ENCODE measurements at places on chromosomes 3 and 15.

DNA sequence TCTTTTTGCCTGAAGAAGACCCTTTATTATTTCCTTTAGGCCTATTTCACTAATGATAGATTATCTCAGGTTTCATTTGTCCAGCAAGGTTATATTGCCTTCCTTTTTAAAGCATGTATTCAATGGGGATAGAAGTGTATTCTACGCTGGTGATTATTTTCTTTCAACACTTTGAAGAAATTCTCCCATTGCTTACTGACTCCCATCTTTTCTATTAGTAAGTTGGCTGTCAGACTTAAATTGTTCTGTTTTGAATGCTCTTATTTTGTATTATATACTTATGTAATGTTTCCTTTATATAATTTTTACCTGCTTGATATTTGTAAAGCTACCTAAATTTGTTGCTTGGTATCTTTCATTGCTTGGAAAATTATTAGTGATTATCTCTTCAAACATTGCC lies 445.1 kb upstream of the RASGRP1 start:
- DNase-seq: no peak

GRCh38 chr3:65044401-65044800 lies 356.6 kb upstream of the ADAMTS9 start:
- no peak for DNase-seq

DNA sequence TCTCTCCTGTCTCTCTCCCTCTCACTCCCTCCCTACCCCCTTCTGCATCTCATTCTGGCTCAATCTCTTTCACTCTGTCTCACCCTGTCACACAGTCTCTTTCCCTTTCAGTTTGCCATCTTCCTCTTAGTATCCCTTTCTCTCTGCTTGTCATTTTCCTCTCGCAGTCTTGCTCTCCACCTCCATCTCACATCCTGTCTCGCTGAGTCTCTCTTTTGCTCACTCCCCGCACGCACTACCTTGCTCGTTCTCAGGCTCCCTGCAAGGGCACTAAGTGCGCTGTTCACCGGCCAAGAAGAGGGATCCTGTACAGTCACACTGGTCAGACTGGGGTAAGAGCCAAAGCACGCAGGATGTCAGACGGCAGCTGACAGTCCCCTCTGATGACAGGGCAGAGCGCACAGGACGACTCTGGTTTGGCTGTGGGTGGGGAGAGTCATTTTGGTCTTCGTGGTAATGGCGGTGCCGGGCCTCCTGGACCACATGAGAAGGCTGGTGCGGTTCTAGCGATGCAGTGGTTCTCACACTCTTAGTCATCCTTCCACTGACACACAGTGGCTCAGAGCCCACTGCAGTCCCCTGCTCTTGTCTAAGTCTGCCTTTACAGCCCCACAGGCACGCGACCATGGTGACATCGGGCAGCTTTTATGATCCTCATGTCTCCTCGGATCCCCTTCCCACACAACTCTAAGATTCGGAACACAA lies 356.8 kb downstream of the FOXP1 start:
- no peak for DNase-seq

- no peak for DNase-seq
Measured at GRCh38 chr15:84391191-84391590, 155.6 kb downstream of the GOLGA6L4 start.

DNA sequence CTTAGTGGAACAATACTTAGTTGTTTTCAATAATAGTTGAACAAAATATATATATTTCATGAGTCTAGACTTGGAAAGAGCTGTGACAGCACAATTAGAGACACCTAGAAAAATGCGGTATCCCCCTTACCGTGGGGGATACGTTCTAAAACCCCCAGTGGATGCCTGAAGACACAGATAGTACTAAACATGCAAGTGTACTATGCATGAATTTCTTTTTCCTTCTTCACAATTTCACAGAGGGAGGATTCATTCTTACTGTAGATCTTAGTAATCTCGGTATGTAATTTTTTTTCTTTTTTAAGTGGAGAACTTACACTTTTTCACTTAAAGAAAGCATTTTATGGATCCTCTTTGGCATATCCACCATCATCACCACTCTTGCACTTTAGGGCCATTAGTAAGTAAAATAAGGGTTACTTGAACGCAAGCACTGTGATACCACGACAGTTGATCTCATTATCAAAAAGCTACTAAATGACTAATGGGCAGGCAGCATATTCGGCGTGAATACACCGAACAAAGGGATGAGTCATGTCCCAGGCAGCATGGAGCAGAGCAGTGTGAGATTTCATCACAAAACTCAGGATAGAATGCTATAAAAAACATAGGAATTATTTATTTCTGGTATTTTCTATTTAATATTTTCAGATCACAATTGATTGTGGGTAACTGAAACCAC lies 72.3 kb upstream of the ZNF280D start:
- DNase-seq: no peak

GRCh38 chr3:4419920-4420319 lies 47.1 kb downstream of the SUMF1 start:
- DNase-seq: no peak

DNA sequence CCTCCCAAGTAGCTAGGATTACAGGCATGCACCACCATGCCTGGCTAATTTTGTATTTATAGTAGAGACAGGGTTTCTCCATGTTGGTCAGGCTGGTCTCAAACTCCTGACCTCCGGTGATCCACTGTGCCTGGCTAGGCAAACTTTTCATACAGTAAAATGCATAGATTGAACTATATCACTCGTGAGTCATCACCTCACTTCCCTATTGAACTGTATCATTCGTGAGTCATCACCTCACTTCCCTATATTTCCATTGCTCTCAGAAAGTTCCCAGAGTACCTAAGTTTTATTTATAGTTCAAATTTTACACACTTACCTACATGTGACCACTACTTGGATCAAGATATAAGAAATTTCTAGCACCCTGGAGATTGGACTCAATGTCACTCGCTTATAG lies 73.6 kb upstream of the ACAD9 start:
- DNase-seq: no peak

DNA sequence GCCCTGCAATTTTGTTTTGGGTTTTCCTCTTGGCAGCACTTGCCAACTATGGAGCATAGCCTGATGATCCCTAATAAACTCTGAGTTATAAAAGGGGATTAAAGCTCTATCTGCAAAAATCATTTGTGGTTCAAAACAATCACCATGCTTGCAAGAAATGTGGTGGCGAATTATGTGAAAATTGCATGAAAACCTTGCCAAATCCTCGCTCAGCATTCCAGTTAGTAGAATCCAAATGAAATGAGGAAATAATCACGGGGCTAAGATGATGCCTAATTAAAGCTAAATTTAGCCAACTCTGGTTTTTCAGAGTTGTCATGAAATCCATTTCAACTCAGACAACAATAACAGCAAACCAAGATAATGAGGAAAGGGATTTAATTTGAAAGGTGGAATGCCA lies 73.0 kb upstream of the PROK2 start:
- no peak for DNase-seq

- DNase-seq: no peak
Measured at GRCh38 chr15:39828374-39828931, 45.8 kb upstream of the FSIP1 start.

- DNase-seq: no peak
Measured at GRCh38 chr15:69305933-69306568, 7.3 kb downstream of the PAQR5 start.

DNA sequence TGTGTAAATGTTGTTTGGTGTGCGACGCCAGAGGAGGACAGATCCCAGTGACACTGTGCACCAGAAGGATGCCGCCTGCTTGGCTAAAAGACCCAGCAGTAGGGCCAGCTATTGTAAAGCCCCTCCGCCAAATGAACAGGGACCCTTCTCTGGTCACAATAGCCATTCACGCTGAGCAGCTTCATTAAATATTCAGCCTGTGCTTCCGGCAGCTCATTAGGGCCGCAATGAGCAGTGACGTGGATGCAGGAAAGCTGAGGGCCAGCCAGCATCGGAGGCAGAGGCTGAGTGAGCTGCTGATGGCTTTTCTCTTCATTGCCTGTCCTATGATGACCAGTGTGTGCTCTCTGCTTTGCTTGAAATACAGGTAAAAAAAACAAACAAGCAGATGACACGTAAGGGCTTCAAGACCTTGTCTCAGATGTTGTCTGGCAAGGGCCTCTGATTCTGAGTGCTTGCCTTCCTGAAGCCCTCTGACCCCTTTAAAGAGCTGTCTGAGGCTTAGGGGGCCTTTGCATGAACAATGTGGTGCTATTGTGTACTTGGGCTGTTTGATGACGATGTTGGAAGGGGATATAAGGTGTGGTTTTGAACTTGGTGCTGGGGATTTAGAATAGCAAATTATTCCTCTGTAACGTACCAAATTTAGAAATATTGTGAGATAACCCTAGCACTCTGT lies 130.4 kb downstream of the FEZF2 start:
- no peak for DNase-seq

DNA sequence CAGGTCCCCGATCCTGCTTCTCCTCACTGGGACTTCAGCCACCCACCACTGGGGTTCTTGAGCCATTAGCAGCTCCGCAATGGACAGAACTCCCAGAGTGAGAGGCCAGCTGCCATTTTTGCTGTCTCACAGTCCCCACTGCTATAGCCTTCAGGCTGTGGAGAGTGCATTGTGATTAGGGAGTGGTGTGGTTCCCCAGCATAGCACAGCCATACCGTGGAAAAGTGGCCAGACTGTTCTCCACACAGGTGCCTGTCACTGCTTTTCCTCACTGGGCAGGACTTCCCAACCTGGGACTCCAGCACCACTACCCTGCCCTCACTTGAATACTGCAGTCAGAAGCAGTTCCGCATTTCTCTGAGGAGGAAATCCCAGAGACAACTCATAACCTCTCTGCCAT lies 270.3 kb upstream of the DCBLD2 start:
- DNase-seq: no peak

- no peak for DNase-seq
Measured at GRCh38 chr3:195609229-195609628, 25.5 kb upstream of the APOD start.

- no peak for DNase-seq
Measured at GRCh38 chr3:32734756-32735155, 49.8 kb downstream of the CNOT10 start.

Measured in NCI-H774 (cell line).